NCI-H1436 (cell line): ENCODE measurements at places on chromosomes 2 and 18.

- no peak for DNase-seq
Observed at GRCh38 chr18:74139888-74140287, 7.7 kb downstream of the FBXO15 start.

DNA sequence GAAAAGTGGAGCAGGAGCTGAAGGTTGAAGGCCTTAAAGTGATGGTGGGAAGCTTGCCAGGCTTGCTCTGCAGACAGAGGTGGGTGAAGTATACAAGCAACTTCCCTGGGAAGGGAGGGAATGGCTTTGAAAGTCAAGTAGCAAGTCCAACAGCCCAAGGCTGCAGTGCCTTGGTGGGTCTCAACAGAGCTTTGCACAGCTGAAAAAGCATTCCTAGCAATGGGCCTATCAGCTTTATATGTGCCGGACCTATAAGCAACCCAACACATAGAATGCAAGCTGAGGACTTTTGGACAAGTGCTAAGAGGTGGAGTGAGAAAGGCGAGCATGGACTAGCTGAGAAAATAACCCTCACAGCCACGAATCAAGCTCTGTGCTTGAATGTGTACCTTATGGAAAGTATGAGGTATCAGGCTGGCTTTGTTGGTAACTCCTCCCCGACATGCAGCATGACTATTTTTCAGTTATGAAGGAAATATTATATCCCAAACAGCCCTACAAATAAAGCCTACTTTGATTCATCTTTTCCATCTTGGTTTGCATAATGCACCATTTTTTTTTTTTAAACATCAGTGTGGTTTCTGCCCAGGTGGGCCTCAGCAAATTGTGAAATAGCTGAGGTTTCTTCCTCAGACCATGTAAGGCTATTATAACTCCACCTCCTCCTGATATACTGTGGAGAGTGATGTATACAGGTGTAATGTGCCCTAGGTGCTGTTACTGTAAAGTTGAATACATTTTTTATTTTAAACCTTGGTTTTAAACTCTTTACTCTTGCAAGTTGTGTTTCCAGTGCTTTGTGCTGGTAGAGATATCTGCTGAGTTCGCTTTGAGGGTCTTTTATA is 241.4 kb upstream of the CXCR4 start:
- no peak for DNase-seq

DNA sequence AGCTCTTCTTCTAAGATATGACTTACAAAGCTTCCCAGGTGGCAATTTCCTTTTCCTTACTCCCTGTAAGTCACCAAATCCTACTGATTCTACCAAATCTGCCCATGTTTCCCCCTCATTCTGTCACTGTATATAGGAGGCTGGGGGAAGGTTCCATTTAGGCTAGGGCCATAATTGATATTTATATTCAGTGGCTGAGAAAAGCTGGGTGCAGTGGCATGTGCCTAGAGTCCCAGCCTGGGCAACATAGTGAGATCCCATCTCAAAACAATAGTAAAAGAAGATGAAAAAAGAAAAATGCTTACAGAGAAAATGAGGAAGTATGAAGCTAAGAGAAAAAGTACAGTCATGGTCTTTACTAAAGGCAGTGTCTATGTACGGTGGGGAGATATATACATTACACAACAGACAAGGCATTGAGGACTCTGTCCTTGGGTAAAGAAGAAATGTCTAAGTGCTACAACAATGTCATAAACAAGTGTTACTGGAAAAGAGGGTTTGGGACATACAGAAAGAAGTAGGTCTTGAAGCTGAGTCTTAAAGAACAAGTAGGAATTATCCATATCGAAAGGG is 4.8 kb downstream of the CWC22 start:
- DNase-seq = no peak

GRCh38 chr18:26702086-26702485 is 153.7 kb upstream of the KCTD1 start:
- DNase-seq = no peak

DNA sequence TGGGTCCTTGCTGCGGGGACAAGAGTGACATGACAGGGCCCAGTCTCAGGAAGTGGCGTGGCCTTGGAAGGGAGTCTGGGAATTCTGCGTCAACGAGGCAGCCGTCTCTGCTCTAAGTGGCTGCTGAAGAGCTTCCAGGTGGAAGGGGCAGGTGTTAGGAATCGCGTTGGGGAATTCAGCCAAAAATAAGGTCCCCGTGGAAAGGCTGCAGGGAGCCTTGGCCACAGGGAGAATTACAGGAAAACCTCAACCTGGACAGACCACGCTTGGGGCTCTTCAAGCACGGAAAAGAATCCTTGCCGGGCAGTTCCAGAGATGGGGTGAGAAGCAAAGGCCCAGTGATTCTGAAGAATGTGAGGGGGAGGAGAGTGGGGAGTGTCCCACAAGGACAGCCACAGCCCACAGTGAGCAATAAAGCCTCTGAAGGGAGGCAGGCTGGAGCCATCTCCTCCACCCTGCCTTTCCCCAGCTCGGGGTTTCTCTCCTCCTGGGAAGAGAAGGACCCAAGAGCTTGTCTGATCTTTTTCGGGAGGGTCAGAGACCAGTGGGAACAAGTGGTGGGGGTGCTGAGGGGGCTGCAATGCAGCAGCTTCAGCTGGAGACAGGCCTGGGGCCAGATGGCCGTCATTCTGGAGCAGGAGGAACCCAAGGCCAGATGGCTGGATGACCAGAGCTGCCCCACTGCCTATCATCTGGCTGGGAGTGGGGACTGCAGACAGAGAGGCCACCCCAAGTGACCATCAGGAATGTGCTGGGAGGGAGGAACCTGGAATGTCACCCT is 106.4 kb upstream of the SMAD2 start:
- no peak for DNase-seq

- DNase-seq = no peak
Observed at GRCh38 chr18:75678627-75679026, 251.1 kb upstream of the SMIM21 start.

DNA sequence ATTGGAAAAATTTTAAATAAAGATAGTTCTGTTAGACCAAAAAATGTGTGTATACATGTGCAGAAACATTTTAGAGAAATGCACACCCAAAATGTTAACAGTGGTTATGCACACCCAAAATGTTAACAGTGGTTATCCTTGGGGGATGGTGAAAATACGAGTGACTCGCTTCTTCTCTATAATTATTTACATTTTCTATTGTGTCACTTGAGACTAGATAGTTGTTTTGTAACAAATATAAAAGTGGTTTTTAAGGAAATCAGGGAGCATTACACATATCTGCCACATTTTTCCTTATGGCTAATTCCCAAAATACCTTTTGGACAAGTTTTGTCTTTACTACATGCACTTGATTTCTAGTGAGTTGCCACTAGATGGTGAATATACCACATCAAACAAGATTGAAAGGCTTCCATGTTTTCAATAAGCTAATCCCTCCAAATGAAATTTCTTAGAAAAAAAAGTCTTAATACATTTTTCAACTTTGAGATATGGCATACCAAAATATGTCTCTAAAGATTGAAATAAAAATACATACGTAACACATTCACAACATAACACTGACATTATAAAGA is 9.0 kb upstream of the HIBCH start:
- DNase-seq = no peak

- DNase-seq = peak; percentile 38
Observed at GRCh38 chr2:224360801-224361251, 41.1 kb downstream of the FAM124B start.

DNA sequence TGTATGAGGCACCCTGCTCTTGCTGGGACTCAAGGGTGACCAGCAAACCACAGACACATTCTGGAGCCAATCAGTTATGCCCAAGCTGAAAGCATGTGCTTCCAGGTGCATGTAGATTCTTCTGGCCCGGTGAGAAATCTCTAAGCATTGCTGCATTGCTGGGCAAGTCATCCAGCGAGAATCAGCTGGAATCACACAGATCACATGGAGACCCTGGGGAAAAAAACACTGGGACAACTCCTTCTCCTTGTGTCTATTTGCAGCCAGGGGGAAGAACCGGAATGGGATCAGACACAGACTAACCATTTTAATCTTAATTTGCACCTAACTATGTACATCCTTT is 119.7 kb upstream of the KLF7 start:
- DNase-seq = no peak

DNA sequence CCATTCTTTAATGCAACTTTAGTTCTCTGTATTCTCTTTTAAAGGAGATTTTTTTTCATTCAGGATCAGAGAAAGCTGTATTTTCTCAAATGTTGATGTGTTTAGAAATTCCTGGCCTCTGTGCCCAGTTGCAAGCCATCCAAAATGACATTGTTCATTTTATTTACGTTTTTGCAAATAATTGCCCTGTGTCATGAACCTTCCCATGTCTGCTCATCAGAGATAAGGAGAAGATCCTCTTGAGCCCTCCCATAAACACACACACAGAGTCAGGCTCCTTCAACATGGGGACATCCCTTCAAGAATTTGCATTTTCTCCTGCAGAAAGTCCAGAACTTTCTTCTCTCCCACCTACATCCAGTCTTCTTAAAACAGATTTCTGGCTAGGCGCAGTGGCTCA is 258.8 kb downstream of the GBX2 start:
- no peak for DNase-seq

GRCh38 chr2:204748286-204748685 is 203.0 kb downstream of the PARD3B start:
- no peak for DNase-seq

DNA sequence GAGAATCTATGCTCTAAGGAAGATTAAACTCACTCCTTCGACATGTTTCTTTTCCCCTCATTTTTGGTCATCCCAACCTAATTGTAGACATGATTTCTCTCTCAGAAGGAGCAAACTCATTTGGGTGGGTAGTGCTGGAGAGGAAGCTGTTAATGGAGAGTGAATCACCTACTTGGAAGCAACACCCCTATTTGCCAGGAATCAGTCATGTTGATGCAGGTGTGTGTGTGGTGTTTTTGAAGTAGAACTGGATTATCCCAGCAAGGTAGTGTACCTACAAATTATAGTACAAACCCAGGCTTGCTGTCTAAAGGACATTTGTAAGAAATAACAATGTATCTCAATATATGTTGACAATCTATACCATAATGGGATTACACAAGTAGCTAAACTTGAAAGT is 186.4 kb downstream of the EPHA4 start:
- DNase-seq = no peak

- no peak for DNase-seq
Observed at GRCh38 chr2:240857039-240858008, 11.3 kb upstream of the AGXT start.

DNA sequence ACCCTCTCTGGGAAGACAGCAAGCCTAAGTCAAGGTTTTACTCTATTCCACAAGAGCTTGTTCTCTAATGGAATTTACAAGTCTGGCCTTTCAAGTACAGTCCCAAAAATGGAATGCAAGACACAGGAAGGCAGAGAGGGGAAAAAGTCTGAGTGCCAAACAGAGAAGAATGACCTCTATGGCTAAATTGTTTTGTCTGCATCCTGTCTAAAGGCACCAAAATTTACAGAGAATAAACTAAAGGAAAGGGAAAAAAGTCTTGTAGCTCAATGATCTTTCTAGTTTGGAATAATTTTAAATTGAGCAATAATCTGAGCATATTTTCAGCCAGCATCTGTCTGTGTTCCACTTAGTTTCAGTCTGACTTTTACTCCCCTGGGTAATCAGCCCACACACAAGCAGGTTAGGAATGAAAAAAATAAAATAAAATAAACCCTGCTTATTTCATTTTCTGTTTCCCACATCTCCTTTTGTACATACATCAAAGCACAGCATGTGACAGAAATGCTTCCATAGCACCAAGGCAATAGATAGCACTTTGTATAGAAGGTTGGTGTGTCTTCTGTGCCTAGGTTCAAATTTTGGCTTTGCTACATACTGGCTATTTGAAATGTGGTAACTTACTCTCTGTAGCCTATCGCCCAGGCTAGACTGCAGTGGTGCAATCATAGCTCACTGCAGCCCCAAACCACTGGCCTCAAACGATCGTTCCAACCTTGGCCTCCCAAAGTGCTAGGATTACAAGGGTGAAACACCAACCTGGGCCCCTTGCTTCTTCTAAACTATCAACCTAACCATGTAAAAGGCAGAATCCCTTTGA is 105.1 kb downstream of the SLC8A1 start:
- no peak for DNase-seq

- no peak for DNase-seq
Observed at GRCh38 chr2:113005030-113005509, at the start of gene IL36A. Gene IL36A (plus strand): TSS chr2:113005459. CDS start chr2:113005872, 413 bp downstream.

DNA sequence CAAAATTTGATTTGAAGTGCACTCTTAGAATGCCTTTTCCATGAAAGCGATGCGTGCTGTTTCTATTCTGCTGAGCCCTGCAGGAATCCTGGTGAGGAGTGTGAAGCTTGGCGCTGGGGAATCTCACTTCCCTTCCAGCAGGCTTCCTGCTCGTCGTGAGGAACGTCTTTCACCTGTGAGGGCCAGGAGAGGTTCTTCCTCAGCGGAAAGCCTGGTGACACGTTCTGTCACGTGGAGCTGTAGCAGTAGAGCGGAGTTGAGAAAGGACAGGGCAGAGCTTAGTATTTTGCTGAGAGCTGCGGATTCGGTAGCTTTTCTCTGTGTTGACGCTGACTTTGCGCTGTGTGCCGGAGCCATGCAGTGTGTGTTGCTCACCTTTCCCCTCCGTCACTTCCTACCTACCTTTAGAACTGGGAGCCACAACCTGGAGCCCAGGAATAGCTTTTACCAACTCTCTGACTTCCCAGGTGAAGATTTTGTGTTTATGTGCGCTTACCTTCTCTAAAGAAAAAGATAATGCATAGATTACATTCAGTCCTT is 294.8 kb downstream of the PTGR3 start:
- DNase-seq = no peak

DNA sequence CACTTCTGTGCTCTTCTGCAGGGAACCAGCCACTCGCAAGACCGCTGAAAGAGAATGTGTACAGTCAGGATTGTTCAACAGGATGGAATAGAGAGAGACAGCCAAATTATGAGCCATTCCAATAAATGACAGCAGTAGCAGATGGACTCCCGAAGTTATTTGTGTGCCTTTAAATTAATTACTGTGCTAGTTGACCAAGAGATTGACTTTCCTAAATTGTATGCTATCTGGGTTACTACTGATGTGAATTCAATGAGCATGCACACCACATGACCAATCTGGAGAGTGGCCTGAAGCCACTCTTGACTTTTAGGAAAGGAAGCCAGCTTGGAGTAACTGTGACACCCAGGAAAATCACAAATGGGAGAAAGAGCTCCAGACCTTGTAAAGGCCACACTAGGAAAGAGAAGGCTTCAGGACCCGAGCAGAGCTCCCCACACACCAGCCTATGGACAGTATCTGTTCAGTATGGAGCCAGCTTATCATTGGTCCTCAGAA is 52.8 kb downstream of the CHMP3 start:
- DNase-seq = no peak

- no peak for DNase-seq
Observed at GRCh38 chr2:102025583-102026267, 34.0 kb downstream of the IL1R2 start.

- no peak for DNase-seq
Observed at GRCh38 chr2:74077636-74078035, 70.1 kb downstream of the BOLA3 start.

GRCh38 chr18:12726774-12727550 is 24.1 kb downstream of the PSMG2 start:
- DNase-seq = peak; percentile 53

- no peak for DNase-seq
Observed at GRCh38 chr2:216546641-216547403, 48.2 kb downstream of the RPL37A start.
